Activated naive CD4-positive, alpha-beta T cell treated with anti-CD3 and anti-CD28 coated beads, Interleukin-2, amount 10 ng/mL, durations not matched to agents 7 days and 5 days (primary cell): ENCODE measurements at places on chromosomes 7 and 10.

DNA sequence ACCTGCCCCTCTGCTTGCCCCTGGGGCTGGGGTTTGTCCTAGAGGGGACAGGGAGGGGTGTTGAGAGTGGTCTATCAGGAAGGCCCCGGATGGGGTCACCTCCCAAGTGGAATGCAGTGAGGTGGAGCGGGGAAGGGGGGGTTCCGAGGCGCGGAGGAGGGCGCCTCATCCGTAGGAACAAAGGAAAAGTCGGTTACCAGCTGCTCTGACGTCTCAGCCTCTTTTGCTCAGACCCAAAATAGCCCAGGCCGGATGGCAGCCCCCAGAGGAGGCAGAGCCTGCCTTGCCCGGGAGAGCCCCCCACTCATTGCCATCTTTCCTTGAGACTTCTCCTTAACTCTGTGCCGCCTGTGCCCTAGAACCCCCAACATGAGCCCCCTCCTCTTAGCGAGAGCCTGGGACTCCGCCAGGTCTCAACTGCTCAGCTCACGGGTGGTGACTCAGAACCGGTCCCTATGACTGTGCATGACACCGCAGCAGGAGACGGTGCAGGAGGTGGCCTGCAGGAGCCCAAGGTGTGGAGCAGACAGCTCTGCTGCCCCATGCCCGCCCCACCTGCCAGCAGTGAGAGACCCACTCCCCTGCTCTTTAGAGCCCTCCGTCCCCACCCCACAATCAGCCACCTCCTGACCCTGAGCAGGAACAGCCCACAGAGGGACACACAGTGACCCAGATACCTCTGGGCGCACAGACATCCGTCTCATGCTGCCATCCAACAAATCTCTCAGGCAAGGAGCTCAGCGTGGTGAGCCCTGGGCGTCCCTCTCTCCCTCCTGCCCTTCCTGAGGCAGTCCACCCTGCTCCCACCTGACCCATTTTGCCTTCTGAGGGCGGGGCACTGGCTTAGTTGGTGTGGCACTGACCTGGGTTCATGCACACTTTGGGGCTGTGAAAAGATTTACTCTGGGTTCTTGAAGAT lies 13.1 kb downstream of the STX1A start:
- no peak for DNase-seq

DNA sequence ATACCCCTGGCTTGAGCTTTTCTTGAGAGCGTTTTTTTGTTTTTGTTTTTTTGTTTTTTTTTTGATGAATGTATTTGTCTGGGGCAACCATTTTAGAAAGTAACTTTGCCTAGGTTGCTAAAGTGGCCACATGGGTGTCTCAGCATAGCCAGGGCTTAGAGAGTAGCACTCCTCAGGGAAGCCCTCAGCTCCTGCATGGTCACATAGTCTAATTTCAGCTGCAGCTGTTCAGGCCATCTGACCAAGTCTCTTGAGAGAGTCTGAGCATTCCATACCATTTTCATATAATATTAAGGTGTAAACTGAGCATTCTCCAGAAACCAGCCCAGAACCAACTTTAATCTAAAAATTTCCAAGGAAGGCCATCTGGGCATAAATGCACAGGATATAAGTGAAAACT lies 186.4 kb downstream of the NPSR1 start:
- no peak for DNase-seq

- DNase-seq: no peak
Observed at GRCh38 chr7:25405736-25406135, 177.4 kb upstream of the NPVF start.

GRCh38 chr7:20788420-20788990 lies 1.8 kb upstream of the SP8 start:
- DNase-seq: no peak

GRCh38 chr10:35606430-35606829 lies 1.3 kb downstream of the GJD4 start:
- no peak for DNase-seq

DNA sequence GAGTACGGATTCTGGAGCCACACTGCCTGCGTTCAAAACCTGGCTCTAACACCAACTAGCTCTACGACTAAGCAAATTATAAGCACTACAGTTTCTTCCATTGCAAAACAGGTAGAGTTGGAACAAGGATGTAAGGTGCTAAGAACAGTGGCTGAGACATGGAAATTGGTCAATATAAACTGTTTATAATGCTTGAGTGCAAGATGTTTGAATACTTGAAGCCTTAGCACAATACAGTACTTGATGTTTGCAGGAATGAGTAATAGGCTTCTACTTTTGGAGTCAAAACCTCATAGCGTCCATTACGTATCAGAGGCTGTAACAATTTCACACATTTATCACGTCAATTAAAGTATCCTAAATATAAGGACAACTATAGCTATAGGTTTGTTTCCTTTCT lies 6.9 kb downstream of the NT5C2 start:
- DNase-seq: no peak

- DNase-seq: no peak
Observed at GRCh38 chr10:13634207-13634606, 47.4 kb downstream of the PRPF18 start.

DNA sequence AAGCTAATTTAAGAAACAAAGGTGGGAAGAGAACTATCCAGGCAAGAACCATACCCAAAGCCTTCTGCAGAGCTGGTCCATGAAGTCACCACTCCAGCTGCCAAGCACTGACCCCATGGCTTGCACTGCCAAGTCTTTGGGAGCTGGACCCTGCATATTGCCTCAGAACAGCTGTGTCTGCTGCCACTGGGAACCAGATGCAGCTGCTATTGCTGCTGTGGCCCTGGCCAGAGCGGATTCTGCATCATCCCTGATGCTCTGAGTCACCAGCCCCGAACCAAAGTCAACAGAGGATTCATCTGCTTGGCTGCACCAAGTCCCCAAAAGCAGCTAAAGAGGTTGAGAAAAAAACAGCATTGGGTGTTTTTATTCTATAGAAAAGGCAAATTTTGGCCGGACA lies 39.2 kb upstream of the GSAP start:
- DNase-seq: no peak

GRCh38 chr7:155448632-155449007 lies 9.3 kb upstream of the EN2 start:
- DNase-seq: no peak

- DNase-seq: no peak
Observed at GRCh38 chr7:25831831-25832411, 320.1 kb upstream of the NFE2L3 start.

DNA sequence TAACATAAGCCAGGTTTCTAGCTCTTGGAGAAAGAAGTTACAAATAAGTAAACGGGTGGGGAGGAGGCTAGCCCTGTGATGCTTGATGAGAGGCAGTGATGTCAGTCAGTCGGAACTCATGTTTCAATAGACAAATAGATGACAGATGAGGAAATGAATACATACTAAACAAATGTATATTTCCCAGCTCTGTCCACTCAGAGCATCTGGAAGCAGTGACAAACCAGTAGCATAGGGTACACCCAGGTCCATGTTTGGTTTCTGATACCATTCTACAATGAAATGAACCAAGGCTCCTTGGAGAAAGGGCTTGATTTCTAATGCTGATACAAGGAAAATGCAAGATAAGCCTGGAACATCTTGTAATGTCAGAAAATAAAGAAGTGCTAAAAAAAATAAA lies 30.6 kb downstream of the PODXL start:
- DNase-seq: no peak

GRCh38 chr10:63154546-63155387 lies 21.6 kb downstream of the NRBF2 start:
- DNase-seq: no peak

- DNase-seq: no peak
Observed at GRCh38 chr10:103839519-103839871, 15.9 kb downstream of the SH3PXD2A start.

DNA sequence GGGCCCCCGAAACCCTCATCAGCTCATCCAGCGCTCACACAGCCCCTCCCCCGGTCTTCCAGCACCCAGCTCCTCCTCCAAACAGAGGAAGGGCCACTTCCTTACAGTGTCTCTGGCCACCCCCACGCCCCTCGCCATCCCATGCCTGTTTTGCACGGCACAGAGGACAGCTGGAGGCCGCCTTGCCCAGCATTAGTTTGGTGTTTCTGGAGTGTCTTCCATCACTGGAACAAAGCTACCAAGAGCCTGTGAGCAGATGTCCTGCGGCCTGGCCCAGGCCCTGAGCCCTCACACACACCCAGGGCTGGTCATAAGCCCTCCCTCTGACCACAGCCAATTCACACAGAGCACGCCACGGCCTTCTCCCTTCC lies 82.3 kb downstream of the MAD1L1 start:
- DNase-seq: no peak

DNA sequence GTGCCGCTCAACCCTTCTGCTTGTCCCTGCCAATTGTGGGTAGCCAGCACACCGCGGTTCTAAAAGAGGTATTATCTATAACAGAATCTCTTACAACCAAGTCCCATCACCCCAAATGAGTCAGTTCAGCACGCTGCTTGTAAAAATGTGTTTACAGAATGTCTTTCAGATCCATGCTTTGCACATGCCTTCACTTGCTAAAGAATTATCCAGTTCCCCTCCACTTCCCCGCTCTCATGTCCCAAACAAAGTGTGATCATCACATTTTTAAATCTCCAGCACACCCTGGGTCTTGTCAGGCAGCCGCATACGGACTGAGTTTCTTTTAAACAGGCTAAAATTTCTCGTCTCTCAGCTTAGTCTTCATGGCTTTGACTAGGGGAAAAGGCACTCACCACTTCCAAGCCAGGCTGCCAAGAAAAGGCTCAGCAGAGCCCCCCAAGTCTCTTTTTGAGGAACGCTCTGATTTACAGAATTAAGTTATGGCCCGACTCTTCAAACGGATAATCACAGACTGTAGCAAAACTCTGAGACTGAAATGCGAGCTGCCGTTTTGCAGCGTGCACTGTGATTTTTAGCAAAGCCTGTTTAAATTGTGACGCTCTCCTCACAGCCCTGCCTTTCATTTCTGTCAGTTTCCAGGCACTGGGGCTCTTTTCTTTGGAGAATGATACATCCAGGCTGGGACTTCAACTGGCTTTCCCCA lies 29.8 kb upstream of the FGFR2 start:
- no peak for DNase-seq

- DNase-seq: no peak
Observed at GRCh38 chr7:159151231-159151630, 6.6 kb upstream of the VIPR2 start.
